ENCODE measurements at places on chromosomes 1 and 21.

GRCh38 chr1:243848165-243848857, 1.7 kb downstream of the AKT3 start:
- DNase-seq = no peak

GRCh38 chr1:47323599-47324031, 9.7 kb upstream of the STIL start:
- no peak for DNase-seq

DNA sequence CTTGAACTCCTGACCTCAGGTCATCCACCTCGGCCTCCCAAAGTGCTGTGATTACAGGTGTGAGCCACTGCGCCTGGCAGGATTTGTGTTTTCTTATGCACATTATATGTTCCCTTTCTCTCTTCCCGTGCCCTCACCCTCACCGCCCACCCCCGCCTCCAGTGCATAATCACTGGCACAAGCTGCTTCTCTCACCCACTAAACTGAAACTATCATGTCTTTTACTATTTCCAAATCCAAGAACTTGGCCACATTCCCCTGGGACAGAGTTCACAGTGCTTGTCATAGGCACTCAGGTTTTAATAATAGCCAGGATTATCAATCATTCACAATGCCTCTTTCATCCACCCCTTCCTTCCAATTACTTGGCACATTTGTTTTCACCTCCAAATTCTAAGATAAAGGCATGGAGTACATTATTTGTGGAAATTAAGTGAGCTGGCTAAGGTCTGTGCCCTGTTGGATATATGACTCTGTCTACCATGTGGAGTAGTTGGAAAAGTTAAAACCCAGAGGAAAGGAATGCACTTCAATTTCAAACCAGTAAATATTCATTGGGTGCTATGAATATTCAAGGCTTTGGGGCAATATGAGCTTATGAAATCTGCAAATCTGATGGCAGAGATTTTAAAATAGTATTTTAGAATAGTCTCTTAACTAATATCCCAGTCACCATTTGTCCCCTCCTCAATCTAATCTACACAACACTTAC, 17.6 kb upstream of the MAPKAPK2 start:
- no peak for DNase-seq

DNA sequence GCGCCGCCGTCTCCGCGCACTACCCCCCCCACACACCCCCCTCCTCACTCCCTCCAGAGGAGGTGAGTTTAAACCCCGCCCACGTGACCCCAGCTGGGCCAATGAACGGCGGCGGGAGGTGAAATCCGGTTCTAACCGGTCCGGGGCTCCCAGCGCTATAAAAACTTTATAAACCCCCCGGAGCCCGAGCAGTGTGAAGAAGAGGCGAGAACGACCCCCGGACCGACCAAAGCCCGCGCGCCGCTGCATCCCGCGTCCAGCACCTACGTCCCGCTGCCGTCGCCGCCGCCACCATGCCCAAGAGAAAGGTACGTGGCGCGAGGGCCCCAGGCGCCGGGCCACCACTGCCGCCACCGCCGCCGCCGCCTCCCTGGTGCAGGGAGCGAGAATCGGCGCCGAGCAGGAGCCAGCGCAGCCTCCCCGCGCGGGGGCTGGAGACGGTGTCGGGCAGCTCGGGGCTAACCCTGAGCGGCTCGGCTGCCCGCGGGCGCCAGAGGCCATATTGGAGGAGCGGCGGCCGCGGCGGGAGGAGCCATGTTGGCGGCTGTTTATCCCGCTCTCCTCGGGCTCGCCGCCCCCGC, at the start of gene HMGN2:
TSS of gene HMGN2 (plus strand) at position 121 of the 581 bp plus-strand sequence. CDS start at position 294, 173 bp downstream.
- DNase-seq = peak; percentile 89

- no peak for DNase-seq
These were observed 65.2 kb upstream of the GJA8 start for GRCh38 chr1:147837129-147837963.

Measured in ELR (cell line).